ENCODE measurements at places on chromosomes 1 and 21.

DNA sequence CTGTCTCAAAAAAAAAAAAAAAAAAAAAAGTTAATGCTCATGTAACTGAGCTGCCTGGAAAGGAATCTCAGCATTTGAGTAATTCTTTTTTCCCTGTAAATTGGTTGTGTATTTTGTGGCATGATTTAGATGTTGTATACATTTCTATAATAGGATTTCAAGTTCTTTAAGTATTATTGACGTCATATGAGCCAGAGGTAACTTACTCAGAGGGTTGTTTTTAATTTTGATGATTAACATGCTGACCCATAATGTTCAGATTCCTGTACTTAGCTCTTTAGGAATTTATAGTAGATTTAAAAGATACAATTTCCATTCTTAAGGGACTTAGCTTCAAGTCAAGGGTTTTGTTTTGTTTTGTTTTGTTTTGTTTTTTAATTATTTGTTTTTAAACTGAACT is 120.4 kb downstream of the CACHD1 start:
- no peak for DNase-seq

GRCh38 chr1:115467196-115467595 is 129.1 kb upstream of the NGF start:
- DNase-seq: no peak

GRCh38 chr1:176789571-176790090 is 326.7 kb downstream of the PAPPA2 start:
- DNase-seq: no peak

DNA sequence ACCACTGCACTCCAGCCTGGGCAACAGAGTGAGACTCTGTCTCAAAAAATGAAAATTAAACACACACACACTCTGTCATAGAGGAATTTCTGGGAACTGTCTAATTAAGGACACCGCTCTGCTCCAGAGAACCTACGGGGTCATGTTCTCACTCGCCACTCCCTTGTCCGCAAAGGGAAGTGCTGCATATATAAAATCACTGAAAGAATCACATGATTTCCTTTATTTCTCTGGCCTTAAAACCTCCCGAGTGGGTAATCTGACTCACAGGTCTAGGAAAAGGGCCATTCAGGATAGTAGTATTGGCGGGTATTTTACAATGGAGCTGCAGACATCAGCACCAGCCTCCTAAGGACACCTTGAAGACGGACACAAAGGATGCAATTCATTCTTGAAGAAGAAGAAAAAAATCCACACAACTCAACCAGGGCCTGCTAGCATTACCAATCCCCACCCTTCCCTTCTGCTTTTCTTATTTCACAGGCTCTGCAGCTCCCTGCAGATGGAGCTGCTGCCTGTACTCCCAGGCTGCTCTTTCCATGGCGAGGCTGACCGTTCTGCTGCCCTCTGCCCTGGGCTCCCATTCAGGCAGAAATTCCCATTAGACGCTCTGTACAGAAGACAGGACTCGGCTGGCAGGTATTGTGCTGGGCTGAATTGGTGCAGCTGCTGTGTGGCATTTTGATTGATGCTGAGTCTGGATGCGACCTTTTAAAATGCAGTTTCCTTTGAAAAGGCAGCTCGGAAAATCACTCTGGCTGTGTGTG is 53.3 kb upstream of the FAM89A start:
- DNase-seq: no peak

DNA sequence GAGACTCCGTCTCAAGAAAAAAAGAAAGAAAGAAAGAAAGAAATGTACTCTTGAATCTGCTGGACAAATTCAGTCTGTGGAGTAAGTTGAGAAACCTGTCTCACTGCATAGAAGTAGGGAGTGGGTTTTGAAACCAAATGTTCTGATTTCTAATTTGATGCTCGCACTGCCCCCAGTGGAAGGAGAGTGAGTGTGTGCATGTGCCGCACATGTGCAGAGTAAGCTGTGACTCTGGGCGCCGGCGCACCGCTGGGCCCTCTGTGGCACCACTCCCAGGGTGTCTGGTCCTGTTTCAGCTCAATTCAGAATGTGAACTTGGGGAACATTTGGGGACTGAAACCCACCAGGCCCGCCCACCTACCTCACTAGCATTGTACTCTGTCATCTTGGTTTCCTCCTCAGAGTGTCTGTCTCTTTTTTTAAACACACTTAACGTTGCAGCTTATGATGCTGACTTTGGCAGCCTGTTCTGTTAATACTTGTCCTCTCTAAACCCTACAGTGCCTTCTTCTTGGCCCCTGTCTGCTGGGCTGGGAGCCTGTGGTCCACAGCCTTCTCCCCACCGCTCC is 104.6 kb downstream of the CACNA1E start:
- no peak for DNase-seq

- no peak for DNase-seq
Measured at GRCh38 chr1:219564109-219564508, 48.8 kb downstream of the ZC3H11B start.

- DNase-seq: no peak
Measured at GRCh38 chr1:6014130-6014999, 22.1 kb upstream of the NPHP4 start.

DNA sequence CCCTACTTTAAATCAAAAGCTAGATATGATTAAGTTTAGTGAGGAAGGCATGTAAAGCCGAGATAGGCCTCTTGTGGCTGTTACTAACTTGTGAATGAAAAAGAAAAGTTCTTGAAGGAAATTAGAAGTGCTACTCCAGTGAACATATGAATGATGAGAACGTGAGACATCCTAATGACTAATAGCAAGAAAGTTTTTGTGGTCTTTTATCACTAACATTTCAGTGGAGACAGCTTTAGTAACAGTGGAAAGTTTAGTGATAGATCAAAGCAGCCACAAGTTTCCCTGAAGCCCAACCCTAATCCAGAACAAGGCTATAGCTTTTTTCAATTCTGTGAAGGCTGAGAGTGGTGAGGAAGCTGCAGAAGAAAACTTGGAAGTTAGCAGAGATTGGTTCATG is 73.6 kb upstream of the LRRC8B start:
- DNase-seq: peak; percentile 47

DNA sequence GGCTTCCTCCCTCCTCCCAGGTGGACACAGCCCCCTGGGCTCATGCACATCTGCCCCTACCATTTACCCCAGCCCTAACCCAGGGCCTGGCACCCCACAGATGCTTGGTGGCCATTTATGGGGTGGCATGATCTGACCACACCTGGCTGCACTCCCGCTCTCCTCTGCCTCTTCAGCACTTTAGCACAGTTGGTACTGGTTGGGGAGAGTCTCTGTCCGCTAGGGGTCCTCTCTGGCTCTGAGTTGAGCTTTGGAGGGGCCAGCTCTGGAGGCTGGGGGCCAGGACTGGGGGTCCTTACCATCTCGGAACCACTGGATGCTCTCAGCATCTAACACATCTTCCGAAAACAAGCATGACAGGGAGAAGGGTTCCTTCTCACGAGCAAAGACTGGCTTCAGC is 17.4 kb downstream of the MYOM3 start:
- DNase-seq: no peak

- peak; percentile 20 for DNase-seq
Measured at GRCh38 chr1:36397083-36397377, 678 bp downstream of the LSM10 start.

DNA sequence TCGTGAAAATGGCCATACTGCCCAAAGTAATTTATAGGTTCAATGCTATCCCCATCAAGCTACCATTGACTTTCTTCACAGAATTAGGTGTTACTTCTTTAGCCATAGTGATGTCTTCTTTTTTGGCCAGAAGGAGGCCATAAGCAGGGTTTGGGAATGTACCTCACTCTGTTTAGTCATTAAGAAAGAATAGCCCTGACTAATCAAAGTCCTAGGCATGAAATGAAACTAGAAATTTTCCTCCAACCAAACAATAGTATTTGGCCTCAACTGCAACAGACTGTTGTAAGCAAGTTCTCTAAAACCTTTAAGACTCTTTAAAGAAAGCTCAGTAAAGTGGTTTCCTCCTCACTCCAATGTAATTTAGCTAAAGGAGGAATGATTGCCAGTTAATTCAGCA is 163.9 kb downstream of the AKT3 start:
- DNase-seq: no peak

- DNase-seq: no peak
Measured at GRCh38 chr21:43639470-43640353, 19.6 kb downstream of the HSF2BP start.

GRCh38 chr21:36103434-36103833 is 31.4 kb upstream of the CBR3 start:
- DNase-seq: no peak

DNA sequence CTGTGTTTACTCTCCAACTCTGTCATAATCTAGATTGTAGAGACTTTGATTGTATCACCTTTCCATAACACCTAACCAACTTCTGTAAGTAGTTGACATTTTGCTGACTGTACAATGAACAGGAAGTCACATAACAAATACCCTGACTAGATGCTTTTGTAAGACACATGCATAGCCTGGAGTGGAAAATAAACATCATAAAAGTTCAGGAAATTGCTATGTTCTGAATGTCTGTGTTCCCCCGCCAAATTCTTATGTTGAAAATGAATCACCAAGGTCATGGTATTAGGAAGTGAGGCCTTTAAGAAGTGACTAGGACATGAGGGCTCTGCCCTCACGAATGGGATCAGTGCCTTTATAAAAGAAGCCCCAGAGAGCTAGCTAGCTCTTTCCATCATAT is 40.4 kb upstream of the ZSWIM5 start:
- DNase-seq: peak; percentile 0

GRCh38 chr1:9181176-9181906 is 52.4 kb upstream of the GPR157 start:
- DNase-seq: peak; percentile 57

GRCh38 chr21:45532826-45533360 is 9.3 kb downstream of the SLC19A1 start:
- no peak for DNase-seq

DNA sequence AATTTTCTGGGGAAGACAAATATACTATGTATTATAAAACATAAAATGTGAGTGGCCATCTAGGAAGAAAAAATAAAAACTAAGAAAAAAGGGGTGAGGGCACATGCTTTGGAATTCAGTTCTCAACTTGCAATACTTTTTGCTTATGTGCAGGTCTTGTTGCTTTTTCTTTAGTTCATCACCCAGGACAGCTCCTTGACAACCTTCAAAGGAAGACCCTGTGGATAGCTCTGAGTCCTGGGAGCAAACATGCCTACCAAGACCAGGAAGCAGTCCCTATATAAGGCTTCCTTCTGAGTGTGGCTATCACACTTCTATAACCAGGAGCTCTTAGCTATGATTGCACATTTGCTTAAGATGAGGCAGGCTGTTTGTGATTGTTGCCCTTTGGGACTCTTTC is 78.0 kb downstream of the WDR64 start:
- DNase-seq: no peak

DNA sequence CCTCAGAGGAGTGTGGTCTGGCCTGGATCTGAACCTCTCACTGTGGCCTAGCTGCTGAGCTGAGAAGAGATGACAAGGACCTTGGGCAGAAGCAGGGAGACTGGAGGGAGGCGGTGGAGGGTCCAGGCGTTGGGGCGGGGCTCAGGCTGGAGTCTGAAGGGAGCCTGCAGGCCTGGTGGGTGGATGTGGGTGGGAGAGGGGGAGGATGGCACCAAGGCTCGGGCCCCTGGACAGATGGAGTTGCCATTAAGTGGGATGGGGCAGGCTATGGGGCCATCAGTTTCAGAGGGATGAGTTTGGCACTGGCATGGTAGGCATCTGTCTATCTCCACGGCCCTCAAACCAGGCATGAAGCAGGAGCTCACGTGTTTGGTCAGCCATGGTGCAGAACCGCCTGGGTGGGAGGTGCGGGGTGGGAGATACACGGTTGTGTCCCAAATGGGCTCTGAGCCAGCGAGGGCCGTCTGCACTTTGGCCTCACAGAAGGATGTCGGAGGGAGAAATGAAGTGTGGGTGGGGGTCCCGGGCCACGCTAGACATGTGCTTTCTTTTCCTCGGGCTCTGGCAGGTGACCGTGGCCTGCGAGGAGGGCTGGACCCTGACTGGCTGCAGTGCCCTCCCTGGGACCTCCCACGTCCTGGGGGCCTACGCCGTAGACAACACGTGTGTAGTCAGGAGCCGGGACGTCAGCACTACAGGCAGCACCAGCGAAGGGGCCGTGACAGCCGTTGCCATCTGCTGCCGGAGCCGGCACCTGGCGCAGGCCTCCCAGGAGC is 23.6 kb downstream of the PCSK9 start:
- DNase-seq: no peak

DNA sequence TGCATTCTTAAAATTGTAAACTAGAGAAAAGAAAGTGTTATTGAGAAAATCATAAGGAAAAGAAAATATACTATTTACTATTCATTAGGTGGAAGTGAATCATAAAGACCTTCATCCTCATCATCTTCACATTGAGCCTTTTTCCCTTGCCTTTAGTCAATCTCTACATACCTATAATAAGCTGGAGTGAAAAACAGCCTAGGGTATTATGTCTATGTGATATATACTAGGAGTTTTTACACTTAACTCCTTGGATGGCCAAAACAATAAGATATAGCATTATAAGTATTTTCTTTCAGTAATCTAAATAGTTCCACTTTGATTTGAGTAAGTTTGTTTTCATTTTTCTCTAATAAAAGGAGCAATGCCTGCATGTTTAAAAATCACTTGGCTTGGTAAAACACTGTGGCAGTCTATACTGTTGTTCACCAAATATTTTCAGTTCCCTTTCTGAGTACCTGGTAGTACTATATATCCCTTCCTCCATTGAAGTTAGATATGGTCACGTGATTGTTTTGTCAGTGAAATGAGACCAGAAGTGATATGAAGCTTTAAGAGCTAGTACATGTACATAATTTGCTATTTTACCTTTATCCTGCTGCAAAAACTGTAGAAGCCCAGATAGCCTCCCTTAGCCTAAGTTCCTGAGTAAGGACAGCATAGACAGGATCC is 78.3 kb downstream of the CLEC20A start:
- DNase-seq: no peak

- peak; percentile 73 for DNase-seq
Measured at GRCh38 chr1:157156058-157156541, 17.9 kb upstream of the ETV3 start.

DNA sequence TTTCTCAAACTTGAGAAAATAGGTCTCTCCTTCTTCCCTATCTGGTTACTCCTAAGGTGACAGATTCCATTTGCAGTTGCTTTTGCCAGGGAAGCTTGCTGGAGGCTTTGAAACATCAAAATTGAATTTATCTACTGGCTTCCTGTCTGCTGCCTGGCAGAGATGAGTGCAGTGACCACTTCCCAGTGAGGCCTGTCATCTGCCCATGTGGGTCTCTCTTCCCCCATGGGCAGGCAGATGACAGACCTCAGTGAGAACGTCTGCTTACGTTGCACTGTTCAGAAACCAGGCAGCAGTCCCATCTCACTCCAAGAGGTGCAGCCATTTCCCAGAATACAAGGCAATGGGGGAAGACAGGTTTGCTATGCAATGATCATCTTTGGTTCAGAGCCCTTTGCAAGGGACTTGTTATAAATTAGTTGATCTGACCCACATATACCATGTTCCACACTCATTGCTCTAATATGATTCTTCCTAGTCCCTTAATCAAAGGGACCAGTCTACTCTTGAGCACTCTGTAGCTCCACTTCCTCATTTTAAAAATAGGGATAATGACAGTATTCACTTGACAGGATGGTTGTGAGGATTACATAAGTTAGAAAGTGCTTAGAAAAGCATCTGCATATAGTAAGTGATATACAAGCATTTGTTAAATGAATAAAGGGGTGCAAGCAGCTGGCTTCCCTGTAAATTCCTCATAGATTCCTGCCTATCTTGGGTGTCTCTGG is 10.6 kb downstream of the PGBD5 start:
- no peak for DNase-seq

GRCh38 chr1:114208106-114208505 is 54.4 kb upstream of the SYT6 start:
- DNase-seq: no peak

Data from CD4-positive, alpha-beta T cell treated with Interleukin-2 at 100 ng/mL for 4 hours (primary cell).